ENCODE measurements at places on chromosomes 2 and 18.

DNA sequence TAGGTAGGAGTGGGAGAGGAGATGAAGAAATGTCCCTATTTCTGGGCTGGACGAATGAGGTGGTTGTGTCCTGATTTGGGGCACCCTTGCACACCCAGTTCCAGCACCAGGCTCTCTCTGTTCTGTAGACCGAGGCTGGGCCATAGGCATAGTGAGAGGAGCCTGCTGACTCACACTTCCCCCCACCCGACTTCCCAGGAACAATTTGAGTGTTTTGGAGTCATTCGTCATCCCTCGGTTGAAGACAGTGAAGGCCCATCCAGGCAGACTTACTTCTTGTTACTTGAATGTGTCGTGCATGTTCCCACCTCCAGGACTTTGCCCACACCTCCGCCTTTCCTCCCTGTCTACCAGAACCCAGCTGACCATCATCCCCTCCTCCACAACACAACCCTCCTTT is 179.1 kb downstream of the HAUS1 start:
- DNase-seq: no peak

- no peak for DNase-seq
These were observed 126.3 kb downstream of the SCG2 start for GRCh38 chr2:223475901-223476300.

- no peak for DNase-seq
These were observed 93.8 kb downstream of the LYPD6B start for GRCh38 chr2:149132339-149132738.

GRCh38 chr2:238418196-238418998 is 8.3 kb upstream of the ASB1 start:
- no peak for DNase-seq

- peak; percentile 46 for DNase-seq
These were observed 85.7 kb downstream of the SLC4A3 start for GRCh38 chr2:219713110-219713509.

GRCh38 chr2:886072-887022 is 64.3 kb upstream of the SNTG2 start:
- DNase-seq: no peak

DNA sequence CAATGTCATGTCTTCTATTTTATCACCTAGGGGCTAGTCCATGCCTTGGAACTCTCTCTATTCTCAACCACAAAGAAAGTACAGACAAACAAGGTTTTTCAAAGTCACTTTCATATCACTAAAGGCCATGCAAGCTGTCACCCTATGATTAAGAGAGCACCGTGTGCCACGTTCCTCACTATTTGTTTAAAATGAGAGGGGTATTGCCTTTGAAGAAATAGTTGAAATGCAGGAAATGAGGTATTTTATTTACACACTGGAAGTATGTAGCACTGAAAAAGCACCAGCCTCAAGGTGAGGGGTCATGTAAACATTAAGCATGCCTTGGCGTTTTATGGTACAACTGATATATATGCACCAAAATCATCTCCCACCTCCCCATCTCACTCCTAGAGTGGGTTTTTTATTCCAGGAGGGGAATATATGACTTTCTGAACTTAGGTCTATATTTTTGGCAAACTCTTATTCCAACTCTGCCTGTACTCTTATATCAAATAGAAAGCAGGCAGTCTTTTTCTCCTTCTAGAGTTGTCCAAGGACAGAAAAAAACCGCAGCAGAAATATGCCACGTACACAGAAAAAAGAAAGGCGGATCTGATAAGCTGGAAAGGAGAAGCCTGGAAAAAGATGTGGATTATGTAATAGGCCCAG is 53.5 kb downstream of the VSNL1 start:
- peak; percentile 48 for DNase-seq

DNA sequence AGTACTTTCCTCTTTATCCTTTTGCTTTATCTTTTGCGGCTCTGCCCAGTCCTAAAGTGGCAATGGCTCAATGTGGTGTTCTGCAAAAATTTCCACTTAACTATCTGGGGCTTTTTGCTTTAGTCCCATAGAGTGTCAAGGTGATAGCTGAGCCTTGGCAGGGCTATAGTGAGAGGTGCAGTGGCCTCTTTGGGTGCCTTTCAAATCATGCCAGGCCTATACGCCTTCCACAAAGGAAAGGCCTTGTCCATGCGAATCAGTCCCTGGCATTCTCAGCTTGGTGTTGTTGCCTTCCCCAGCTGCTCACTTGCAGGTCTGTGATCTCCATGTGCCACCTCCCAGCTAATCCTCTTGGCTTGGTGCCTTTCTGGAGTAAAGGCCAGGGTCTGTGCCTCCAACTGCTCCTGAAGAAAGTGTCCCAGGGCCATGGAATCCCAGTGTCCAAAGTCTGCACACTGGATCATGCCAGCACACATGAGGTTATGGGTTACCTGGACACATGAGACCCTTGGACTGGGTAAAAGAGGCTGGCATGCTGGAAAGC is 26.6 kb downstream of the PAX8 start:
- no peak for DNase-seq

GRCh38 chr2:85231952-85232351 is 95.8 kb downstream of the TGOLN2 start:
- no peak for DNase-seq

DNA sequence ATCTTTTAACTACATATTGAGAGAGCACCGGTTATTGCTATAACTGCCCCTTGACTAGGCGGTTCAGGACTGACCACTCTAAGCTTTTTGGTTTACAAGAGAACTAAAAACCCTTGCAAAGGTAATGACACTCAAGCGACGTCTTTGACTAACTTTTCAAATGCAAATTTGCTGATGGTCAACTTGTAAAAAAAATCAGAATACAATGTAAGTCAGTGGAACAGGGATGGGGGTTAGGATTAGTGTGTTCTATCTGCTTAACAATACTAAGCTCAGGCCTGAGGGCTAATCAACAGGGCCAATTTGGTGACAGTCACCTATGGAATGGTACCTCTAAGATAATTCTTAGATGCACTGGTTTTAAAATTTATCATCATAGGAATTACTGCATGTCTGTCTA is 57.1 kb downstream of the ZAP70 start:
- no peak for DNase-seq

DNA sequence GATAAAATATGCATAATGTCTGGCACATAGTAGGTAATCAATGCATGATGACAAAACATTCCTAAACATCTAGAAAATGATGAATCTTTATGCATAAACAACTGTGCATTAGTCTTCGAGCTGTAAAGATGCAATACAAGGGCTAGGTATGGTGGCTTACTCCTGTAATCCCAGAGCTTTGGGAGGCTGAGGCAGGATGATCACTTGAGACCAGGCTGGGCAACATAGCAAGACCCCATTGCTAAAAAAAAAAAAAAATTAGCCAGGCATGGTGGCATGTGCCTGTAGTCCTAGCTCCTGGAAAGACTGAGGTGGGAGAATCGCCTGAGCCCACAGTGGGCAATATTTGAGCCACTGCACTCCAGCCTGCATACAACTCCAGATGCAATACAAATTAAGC is 5.3 kb downstream of the TET3 start:
- DNase-seq: no peak

DNA sequence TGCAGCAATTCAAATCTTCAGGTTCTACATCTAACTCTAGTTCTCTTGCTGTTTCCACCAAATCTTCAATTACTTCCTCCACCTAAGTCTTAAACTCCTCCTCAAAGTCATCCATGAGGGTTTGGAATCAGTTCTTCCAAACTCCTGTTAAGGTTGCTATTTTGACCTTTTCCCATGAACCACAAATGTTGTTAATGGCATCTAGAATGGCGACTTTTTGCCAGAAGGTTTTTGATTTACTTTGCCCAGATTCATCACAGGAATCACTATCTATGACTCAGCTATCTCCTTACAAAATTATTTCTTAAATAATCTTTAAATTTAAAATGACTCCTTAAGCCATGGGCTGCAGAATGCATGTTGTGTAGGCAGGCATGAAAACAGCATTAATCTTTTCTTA is 368.9 kb upstream of the TNP1 start:
- no peak for DNase-seq

DNA sequence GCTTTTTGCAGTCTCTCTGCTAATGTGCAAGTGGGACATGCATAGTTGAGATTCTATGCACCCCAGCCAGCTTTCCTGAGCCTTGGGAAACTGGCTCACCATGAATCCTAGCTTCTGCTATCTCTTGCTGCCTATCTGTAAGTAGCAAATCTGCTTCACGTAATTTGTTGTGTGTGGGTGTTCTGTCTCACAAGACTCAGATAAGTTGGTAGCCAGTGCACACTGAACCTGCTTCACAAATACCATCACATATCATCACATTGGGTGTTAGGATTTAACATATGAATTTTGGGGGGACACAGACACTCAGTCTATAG is 13.9 kb upstream of the VRK2 start:
- no peak for DNase-seq

- no peak for DNase-seq
These were observed 269.0 kb downstream of the CDCA7 start for GRCh38 chr2:173623438-173624319.

DNA sequence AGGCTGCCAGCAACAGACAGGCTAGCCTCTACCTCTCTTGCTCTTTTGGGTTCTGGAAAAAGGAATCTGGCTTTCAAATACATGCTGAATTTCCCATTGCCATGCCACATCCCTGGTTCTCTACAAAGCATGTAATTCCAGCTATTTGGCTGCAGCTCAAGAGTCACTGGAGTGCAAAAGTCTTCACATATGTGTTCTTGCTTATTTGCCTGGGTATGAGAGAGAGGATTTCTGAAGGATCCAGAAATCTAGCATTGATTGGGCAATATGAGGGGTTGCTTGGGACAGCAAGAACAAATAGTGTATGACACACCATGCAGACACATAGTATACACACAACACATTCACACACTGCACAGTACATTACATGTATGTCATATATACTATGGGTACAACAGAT is 30.7 kb upstream of the LGALSL start:
- no peak for DNase-seq
